T47D (cell line): ENCODE measurements at places on chromosomes 16 and 17.

DNA sequence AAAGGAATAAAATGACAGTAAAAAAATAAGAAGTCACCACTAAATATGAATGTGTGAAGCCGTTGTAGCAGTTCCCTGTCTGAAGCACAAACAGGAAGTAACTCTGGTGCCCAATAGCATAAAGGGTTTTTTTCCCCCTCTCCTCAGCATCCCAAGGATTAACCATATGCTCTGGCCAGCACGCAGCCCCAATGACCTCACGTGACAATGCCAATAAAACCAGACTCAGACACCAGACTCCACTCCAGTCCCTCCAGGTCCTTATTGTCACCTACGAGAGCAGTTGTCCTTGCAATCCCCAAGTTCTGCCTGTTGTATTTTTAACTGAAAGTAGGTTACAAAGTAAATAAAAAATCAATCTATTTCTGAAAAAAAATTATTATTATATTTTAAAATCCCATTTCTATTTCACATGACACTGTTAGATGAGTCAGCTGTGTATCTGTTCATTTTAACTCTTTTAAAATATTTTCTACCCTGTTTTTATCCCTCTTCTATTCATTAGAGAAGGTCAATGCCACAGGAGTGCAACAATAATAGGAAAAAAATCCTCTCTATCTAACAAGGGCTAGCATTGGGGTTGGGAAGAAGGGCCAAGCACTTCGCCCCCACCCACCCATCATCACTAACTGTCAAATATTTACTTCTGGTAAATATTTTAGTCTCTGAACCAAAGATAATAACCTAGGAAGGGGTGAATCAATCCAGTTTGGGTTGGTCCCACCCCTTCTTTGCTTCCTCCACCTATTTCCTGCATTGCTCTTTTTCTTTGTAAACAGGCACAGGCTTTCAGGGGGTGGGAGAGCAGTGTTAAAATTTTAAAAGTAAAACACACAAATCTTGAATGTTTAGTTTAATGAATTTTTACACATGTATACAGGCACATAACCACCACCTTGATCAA lies 6.6 kb downstream of the PRAC1 start:
- no peak for DNase-seq

DNA sequence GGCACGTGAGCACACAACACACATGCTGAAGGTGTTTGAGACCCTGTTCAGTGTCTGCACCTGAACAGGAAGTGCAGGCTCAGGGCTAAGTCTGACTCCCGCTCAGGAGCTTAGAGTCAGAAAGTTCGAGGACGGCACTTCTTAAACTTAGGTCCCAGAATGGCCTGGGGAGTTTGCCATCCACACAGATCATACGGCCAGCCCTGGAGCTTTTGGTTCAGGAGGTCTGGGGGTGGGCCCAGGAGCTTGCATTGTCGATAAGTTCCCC lies 4.0 kb upstream of the CAMKK1 start:
- DNase-seq: no peak

- DNase-seq: no peak
These were observed 45.9 kb upstream of the MGAT5B start for GRCh38 chr17:76822184-76822778.

GRCh38 chr17:82006468-82007227 lies 16.0 kb downstream of the CENPX start:
- DNase-seq: no peak
